ENCODE measurements at places on chromosomes 1 and 21.

DNA sequence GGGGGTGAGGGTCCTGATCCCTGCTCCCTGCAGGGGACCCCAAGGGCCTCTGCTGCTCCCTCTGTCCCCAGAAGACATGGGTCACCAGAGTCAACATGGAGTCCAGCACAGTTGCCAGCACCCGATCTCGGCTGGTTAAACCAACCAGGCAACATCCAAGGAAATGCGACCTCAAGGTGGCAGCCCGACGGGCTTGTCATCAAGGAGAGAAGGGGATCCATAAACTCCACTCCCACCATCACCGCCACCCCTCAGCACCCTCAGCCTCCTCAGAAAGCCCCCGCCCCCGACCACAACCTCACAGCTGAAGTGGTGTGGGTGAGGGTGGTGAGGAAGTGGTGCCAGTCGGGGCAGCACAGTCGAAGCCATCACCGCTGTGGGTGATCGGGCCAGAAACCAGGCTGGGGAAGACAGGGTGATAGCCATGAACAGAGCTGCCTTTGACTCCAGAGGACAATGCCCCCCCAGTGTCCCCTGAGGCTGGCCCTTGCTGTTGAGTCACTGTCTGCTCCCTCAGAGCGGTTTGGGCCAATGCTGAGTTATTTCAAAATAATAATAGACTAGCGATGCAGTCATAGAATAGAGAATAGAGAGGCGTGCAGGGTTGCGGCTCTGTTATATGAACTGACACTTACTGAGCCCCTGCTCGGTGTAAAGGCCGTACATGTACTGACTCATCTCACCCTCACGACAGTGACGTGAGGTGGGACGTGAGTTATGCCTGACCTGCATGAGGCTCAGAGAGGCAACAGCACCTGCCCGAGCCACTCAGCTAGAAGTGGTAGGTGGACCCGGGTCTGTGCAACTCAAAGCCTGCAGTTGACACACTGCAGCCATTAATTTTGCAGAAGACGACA is 88.7 kb upstream of the IFFO2 start:
- no peak for DNase-seq

GRCh38 chr1:204301171-204301957 is 58.4 kb downstream of the PLEKHA6 start:
- DNase-seq, result no peak

DNA sequence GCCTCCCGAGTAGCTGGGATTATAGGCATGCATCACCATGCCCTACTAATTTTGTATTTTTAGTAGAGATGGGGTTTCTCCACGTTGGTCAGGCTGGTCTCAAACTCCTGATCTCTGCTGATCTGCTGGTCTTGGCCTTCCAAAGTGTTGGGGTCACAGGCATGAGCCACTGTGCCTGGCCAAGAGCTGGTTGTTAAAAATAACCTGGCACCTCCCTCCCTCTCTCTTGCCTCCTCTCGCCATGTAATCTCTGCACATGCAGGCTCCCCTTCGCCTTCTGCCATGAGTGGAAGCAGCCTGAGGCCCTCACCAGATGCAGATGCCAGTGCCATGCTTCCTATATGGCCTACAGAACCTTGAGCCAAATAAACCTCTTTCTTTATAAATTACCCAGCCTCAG is 74.7 kb upstream of the TLR5 start:
- DNase-seq, result no peak

DNA sequence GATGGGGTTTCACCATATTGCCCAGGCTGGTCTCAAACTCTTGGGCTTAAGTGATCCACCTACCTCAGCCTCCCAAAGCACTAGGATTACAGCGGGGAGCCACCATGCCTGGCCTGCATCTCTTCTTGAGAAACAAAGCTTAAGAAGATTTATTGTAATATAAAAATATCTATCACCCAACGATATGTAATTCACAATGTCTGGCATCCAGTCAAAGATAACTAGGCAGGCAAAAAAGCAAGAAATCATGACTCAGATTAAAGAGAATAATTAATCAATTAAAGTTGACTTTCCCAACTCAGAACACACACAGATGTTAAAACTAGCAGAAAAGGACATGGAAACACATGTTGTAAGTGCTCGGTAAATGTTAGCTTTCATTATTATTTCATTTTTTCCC is 26.5 kb upstream of the POU2F1 start:
- DNase-seq, result no peak

- no peak for DNase-seq
Observed at GRCh38 chr1:153058826-153059784, 1.8 kb upstream of the SPRR2A start.

DNA sequence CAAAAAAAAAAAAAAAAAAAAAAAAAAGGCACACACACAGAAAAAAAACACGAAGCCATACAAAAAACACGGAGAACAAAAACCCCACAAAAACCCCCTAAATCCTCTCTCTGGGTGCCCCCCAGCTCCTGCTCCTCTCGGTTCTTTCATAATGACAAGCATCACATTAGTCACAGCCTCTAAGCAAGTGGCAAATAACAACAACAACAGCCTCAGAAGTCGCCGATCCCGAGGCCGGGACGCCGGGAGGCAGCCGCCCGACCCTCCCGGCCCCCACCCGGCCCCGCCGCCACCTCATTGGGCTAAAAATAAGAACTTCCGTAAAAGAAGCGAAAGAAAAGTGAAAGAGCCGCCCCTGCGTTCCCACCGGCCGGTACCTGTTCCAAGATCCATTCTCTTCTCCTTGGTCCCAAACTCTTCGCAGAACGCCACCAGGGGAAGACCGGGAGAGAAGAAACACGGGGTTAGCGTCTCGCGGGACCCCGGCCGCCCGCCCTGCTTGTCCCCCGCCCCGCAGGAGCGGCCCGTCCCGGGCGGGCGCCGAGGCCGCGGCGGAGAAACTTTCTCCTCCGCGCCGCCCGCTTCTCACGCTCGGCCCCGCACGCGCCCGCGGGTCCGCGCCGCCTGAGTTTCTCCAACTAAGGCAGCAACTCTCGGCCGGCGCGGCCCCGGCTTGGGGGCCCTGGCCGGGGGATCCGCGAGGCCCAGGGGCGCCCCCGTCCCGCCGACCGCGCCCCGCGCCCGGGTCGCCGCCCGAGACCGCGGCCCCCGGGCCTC is 102.8 kb downstream of the CASZ1 start:
- peak; percentile 16 for DNase-seq

DNA sequence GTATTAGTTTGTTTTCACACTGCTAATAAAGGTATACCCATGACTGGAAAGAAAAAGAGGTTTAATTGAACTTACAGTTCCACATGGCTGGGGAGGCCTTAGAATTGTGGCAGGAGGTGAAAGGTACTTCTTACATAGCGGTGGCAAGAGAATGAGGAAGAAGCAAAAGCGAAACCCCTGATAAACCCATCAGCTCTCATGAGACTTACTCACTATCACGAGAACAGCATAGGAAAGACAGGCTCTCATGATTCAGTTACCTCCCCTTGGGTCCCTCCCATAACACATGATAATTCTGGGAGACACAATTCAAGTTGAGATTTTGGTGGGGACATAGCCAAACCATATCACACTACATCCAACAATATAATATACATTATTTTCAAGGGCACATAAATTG is 145.7 kb upstream of the BARHL2 start:
- DNase-seq, result no peak

DNA sequence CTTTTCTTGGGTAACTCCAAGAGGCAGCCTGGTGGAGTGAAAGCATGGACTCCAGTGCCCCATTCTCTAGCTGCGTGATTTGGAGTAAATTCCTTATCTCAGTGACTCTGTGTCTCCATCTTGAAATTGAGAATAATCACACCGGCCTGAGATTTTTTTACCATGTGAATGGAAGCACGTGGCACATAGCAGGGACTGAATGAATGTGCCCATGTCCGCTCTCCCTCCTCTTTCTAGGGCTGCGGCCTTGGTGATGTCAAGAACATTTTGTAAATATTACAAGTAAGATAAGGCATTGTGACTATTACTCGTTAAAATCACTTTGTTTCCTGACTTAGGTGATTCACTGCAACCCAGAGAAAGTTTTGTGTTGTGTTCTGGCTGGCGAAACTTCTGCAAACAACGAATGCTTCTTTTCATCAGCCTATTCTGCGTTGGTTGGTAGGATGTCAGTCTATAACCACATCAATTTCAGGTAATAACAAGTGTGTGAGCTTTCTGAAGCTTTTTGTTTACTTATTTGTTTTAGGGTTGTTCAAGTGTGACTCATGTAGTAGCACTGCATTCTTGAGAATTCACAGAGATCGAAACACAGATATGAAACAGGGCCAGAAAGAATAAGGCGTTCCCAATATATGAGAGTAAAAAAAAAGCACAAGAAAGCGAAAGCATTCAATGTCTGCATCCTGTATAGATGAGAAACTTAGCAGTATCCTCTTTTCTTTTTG is 135.7 kb upstream of the SLC45A1 start:
- DNase-seq, result no peak

GRCh38 chr1:80417671-80418070 is 1383.1 kb upstream of the ADGRL2 start:
- no peak for DNase-seq

- DNase-seq, result no peak
Observed at GRCh38 chr1:22553991-22554522, 9.2 kb upstream of the EPHA8 start.

GRCh38 chr1:11752359-11753088 is 9.5 kb upstream of the C1orf167 start:
- no peak for DNase-seq

DNA sequence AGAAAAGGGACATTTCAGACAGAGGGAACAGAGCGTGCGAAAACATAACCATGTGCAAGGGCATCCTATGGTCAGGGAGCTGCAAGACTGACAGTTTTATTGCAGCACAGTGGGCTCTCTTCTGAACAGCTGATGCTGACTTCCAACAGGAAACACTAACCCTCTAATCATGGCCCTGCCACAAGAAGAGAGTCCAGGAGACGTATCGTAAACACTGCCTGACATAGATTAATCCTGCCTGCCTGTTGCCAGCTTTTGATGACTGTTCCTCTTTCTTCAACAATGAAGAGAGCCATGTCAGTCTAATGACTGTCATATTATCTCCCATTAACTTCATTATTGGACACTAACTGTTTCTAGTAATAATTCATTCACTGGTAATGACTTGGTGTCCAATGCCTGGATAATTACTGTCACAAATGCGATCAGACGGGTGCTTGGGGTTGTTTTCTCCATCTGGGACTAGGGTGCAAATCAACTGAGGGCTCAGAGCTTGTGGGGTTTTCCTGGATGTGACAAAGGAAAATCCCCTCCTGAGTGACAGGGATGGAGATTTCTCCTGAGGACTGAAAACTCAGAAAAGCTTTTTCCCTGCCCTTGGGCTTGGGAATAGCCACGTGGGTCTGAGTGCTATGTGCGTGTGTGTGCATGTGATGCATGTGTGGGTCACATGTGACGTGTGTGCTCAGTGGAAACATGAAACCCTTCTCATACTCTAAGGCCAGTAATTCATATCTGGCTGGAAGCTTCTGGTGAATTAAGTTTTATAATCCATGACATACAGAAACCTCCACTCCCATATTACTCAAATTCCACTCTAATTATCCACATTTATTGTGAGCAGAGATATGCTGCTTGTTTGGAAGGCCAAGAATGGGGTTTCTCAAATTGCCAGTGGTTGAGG is 144.0 kb upstream of the PLXNA2 start:
- DNase-seq, result no peak

GRCh38 chr1:72283022-72283306 is 625 bp upstream of the NEGR1 start:
- no peak for DNase-seq

- no peak for DNase-seq
Observed at GRCh38 chr21:36478207-36478701, 1.7 kb downstream of the CLDN14 start.

DNA sequence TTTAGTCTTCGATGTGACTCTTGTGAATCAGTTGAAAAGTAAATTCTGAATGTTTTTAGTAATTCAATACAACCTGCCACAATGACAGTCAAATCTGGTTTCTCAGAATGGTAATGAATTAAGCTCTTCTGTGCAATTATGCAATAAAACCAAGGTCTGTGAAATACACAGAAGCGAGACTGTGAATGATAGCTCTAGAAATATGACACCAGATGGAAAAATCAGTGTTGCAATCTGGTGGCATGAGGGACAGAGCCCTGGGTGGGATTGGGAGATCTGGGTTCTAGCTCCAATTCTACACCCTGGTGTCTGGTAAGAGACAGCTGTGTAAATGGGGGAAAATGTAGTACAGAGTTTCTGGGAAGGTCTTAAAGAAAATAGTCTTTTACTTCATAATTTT is 586.4 kb upstream of the ZRANB2 start:
- DNase-seq, result no peak

DNA sequence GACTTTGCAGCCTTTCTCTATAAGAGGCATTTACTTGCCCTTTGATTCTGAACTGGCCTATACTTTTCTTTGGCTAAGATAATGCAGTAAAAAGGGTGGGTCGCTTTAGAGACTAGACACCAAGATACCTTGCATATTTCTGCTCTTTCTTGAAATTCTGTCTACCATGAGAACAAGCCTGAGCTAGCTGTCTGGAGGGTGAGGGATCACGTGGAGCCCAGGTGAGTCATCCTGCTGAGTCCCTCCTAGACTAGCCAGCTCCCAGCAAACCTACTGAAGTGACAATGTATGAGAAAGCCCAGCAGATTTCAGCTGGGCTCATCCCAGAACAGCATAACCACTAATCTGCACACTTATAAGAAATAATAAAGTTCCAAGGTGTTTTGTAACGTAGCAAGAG is 408.0 kb upstream of the KAZN start:
- no peak for DNase-seq

GRCh38 chr1:112368198-112368597 is 27.8 kb upstream of the CTTNBP2NL start:
- no peak for DNase-seq

GRCh38 chr1:190226006-190226405 is 251.7 kb downstream of the BRINP3 start:
- DNase-seq, result no peak

DNA sequence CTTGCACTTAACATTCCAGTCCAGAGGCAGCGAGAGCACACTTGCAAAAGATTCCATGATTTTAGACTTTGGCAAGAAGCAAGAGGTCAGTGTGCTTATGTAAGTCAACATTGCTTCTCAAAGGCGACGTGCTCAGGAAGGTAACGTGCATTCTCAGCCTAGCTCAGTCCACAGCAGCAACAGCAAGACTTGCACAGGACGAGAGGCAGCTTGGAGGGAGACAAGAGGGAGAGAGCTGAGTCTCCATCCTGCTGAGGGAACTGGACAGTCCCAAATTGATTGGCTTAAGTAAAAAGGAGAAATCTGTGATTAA is 56.5 kb downstream of the PTP4A2 start:
- no peak for DNase-seq

DNA sequence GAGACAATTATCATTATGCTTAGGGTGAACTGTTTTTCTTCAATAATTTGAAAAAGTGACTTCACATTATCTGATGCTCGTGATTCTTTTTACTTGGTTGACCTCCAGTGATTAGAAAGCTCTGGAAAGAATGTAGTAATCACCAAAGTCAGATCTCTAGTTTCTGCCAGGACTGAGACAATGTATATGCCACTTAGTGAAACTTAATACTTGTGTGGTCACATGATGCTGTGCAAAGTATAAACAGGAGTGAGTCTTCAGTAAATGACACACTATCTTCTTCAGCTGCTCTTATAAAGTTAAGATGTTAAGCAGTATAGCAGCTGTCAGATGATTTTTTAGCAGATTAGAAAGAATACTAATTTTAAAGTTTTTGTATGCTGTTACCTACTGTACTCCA is 17.2 kb downstream of the VCAM1 start:
- DNase-seq, result no peak
